Hematopoietic multipotent progenitor cell (in vitro differentiated cells): ENCODE measurements at places on chromosomes 4 and X.

DNA sequence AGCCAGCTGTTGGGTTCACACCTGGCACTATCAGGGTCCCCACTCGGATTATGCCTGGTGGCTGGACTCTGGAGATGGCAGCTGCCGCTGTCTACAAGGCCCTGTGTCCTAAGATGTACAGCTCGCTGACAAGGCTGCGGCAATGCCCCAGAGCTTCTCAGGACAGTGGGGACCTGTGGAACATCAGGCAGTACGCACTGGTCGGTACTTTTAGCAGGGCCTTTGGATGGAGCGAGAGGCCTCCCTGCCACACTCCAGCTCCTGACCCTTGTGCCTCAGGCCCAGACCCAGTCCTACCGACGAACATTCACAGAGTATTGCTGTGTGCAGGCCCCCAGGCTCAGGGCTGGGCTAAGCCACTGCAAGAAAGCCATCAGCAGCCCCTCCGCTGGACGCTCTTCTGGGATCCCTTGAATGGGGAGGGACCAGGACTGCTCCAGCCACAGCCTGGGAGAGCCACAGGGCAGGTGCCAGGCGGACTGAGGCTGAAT is 45.7 kb upstream of the HMX1 start:
- DNase-seq, result no peak

GRCh38 chr4:148226341-148226740 is 215.9 kb downstream of the NR3C2 start:
- DNase-seq, result no peak

- DNase-seq, result no peak
Observed at GRCh38 chr4:61882381-61882780, 682.3 kb downstream of the ADGRL3 start.

DNA sequence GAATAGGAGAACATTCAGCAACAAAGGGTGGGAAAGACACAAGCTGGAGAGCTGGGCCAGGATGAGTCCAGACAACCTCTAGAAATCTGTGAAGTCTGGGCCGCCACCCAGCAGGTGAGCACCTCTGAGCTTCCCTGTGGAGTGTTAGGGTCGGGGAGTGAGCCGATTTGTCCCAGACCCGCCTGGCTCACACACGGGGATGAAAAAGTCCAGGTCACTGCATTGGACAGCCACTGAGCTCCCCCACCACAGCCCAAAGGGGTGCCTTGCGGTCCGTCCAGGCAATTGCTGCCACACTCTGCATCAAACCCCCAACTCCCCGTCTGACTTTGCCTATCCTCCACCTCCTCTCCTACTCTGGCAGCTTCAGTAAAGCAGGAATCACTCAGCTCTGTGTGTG is 38.7 kb downstream of the NHSL2 start:
- DNase-seq, result no peak

DNA sequence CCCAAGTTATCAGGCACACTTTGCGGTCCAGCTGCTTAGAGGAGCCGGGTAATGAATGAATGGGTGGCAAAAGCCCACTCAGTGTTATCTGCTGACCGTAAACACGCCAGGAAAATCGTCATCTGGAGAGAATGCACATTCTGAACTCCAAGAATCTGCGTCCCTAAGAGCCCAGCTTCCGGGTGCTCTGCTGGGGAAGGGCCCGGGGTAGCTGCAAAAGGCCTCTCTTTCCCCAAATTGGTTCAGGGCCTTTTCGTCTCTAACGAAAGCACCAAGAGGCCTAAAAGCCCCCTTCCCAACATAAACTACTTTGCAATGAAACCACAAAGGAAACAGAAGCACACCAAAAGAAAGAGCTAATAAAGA is 1.6 kb upstream of the SFRP2 start:
- DNase-seq, result no peak

DNA sequence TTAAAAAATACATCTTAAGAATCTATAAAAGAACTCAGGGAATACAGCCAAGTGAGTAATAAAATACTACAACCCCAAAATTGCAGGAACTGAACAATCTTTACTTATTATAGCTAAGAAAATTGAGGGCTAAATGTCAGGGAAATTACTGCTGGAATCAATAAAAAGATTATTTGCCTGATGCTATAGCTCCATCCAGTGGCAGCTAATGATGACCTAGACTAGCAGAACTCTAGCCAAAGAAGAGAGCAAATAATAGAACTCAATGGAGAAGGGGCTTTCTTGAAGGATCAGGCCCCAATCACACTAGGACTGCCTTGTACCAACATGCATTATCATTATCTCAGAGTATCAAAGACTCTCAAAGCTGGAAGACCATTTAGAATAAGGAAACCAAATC is 85.0 kb upstream of the FAM241A start:
- DNase-seq, result no peak

DNA sequence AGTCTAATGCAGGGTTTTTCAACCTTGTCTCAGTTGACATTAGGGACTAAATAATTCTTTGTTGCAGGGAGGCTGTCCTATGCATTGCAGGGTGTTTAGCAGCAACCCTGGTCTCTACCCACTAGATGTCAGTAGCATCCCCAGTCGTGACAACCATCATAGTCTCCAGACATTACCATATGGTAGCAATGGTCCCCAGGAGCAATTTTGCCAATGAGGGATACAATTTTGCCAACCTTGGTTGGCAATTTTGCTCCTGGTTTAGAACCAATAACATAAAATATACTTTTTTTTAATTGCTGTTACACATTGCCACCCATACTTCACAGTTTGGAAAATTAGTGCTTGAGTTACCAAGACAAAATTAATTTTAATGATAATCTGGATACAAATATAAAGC is 6.0 kb downstream of the EREG start:
- DNase-seq, result no peak

- DNase-seq, result no peak
Observed at GRCh38 chrX:50333308-50333707, 128.7 kb downstream of the CCNB3 start.

GRCh38 chrX:112840382-112841113 is at the start of gene AMOT:
Gene AMOT, minus strand, starts transcription at chrX:112840831. Its CDS starts 17,705 bp downstream, at chrX:112823126.
- DNase-seq, result peak; percentile 84

GRCh38 chrX:130893356-130894085 is 9.5 kb downstream of the ENOX2 start:
- DNase-seq, result no peak

- DNase-seq, result no peak
Observed at GRCh38 chr4:7770224-7771050, 169.2 kb downstream of the AFAP1 start.

GRCh38 chr4:6964858-6965257 is 55.2 kb downstream of the TBC1D14 start:
- no peak for DNase-seq

- DNase-seq, result no peak
Observed at GRCh38 chr4:133314991-133315390, 165.9 kb downstream of the PCDH10 start.

DNA sequence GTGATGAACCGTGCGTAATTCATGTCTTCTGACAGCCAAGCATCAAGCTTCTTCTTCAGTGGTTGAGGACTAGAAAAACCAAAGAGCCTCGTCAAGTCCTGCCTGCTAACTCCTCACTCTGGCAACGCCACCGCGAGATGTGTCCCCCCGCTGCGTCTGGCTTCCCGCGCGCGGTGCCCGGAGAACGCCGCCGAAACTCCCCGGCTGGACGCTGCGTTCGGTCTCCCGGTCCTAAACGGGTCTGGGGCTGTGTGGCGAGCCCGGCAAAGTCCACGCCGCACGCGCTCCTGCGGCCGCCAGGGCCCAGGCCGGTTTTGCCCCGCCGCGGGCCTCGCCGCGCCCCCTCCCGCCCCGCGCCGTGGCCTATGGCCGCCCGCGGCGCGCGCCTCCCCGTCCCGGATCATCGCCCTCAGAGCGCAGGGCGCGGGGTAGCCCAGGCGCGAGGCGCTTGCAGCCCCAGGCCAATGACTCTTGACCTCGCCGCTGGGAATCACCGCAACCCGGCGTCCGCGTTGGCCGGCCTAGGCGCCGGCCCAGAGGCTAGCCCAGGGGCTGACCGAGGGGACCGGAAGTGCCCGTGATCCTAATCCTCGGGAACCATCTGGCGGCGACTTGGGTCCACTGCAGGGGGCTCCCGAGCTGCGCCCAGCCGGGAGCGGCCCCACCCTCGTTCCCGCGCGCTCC is at the start of gene AADAT:
AADAT (minus strand) TSS at position 289 of the 684 bp plus-strand sequence; CDS start at position 23, 266 bp downstream.
- peak; percentile 67 for DNase-seq

DNA sequence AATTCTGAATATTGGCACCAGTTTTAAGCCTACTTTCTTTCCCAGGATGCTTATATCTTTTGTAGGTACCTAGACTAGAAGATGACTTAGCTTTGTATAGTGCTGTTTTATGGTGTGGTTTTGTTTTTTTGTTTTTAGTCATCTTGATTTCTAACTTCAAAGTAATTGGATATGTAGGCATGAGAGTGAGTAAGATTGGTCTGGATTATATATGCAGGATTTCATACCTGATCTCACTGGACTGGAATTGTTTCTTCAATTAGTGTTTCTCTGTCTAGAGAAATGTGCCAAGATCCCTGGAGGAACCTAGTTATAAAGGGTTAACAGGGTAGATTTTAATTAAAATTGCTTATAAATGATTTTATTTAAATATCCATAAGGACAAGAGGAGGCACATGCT is 23.1 kb downstream of the NAP1L5 start:
- DNase-seq, result no peak

- DNase-seq, result no peak
Observed at GRCh38 chrX:39199429-39199828, 398.2 kb downstream of the MID1IP1 start.

DNA sequence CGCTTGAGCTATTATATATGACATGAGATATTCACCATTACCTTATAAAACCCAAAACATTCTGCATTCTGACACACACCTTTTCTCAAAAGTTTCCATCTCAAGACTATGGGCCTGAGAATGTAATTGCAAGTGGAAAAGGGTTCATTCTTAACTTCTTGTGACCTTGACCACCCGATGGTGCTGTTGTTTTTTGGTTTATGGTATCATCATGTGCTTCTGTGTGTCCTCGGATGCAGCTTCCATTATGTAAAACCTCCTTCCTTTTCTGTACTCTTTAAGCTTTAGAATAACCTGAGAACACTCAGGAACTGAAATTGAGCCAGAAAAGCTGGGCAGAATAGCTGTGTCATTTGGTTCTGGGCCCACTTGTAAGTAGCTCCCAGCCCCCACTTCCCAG is 16.2 kb upstream of the PUDP start:
- no peak for DNase-seq

DNA sequence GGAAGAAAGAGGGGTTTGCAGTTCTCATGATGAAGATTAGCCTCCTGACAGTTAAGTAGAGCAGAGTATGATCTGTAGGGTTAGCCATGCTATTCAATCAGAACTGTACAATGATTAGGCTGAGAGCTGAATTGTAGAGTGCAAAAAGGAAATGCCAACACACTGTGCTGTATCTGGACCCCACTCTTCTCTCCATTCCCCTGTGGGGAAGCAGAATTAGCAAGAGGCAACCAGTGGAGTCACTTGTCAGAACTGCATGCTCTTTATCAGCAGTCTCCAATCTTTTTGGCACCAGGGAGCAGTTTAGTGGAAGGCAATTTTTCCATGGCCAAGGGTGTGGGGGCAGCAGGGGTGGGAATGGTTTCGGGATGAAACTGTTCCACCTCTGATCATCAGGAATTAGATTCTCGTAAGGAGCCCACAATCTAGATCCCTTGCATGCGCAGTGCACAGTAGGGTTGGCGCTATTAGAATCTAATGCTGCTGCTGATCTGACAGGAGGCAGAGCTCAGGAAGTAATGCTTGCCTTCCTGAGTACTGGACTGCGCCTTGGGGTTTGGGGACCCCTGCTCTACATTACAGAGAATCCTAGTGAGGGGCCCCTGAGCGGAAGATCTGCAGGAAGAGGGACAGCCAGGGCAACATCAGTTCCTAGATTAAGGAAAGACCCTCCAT is 19.4 kb downstream of the TBC1D9 start:
- no peak for DNase-seq

DNA sequence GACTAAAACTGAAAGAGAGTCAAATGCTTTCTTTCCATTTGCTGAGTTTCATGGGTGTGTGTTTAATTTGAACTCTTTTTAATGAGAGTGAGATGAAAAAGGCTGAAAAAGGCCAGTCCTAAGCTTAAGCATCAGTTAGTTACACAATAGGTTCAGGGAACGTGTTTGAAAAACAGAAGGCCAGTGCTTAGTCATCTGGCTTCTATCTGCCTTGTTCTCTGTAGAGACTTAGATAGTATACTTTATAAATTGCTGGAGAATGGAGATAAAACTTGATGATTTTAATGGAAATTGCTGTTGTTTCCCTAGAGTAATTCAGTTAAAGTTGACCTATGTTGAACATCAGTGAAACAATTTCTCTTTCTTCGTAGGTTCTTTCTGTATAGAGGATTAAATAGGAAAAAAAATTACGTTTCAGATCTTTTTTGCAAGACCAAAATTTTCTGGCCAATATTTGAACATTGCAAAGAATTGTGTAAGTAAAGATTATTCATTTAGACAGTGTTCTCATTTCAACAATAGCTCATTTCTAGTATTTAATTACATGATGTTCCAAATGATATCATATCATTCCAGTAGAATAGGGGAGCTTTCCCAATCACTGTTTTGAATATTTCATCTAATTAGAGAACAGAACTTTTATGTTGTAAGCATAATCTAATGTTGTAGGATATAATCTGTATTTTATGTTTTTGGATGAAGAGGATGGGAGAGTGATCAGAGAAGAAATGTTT is 1088.8 kb downstream of the ADGRL3 start:
- DNase-seq, result no peak

DNA sequence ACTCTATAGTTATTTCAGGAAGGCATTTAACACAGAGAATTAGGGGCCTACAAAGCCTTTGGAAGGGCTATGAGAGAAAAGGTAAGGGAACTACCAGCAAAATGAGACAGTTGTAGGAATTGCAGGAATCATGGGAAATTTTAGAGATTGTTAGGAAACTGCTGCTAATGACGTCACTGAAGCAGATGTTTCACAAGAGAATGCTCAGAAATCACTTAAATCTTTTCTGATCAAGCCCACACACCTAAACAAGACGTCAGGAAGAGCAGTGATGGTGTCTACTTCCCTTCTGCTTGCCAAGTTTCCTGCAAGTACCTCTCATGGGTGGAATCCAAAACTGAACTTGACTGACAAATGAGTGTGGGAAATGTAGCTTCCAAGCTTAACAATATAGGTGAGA is 5.1 kb downstream of the OR13H1 start:
- no peak for DNase-seq

GRCh38 chr4:141771889-141772830 is 135.8 kb downstream of the IL15 start:
- DNase-seq, result no peak

DNA sequence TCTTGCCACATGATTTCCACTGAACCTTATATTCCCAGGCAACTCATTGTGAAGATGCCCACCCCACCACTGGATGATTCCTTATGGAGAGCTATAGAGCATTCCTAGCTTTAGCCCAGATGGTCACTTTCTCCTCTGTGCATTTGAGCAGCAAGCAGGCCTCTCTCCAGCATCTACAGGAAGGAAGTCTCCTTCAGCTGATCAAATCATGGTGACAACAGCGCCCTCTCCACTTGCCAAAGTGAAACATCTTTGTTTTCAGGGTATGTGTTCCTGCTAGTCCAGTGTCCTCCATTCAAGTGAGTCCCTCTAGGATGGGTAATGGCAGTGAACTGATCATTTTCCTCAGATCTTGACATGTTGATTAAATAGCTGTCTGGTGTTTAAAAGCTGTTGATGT is 10.9 kb upstream of the SYTL5 start:
- DNase-seq, result no peak

GRCh38 chr4:100098011-100098545 is 92.2 kb downstream of the DDIT4L start:
- no peak for DNase-seq
